ENCODE measurements at places on chromosomes 1 and 21.
A peak's percentile ranks its signal among the peaks of the same experiment; 100 is the strongest.

DNA sequence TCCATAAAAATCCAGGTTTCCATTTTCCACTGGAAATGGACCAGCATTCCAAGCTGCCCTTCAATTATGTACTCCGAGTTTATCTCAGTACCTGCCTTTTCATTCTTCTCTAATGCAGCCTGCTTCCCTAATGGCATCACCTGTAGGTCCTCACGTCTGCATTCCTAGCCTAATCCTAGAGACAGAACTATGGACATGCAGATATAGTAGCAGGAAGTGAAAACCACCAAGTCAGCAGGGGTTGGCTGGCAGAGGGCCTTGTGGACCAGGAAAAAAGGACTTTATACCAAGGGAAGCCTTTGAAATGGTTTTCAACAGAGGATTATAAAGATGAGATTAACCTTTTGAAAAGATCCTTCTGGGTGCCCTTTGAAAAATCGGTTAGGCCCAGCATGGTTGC is 135.7 kb upstream of the L1TD1 start:
- no peak for DNase-seq

DNA sequence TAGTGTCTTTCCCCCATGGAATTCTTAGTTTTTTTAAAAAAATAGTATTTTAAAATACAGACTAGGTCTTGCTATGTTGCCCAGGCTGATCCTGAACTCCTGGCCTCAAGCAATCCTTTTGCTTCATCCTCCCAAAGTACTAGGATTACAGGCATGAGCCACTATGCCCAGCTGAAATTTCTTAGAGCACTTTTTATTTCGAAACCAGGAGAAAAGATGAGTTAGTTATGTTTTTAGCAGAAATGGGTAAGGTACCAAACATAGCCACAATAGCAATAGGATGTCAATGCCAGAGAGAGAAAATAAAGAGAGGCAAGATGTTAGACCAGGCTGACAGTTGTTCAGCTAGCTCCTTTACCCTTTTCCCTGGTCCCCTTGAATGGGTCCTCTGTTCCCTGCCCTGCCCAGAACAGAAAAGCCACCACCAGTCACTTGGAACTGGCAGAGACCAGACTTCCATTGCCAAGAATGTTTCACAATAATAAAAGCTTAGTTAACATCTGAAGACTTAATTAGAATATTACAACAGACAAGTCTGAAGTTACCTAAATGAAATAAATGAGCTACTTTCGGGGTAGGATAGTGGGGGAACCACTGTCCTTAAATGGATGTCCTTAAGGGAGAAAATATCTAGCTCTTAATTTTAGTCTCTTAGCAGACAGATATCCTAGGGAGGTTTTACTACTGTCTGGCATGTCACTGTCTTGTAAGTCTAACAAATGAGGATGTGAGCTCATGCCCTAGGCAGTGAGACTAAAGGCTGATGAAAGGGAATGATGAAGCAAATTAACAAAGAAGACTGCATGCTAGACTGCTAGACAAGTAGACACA is 54.3 kb downstream of the ABL2 start:
- DNase-seq = no peak

- no peak for DNase-seq
Measured at GRCh38 chr1:89831462-89832120, 10.8 kb downstream of the LRRC8D start.

- DNase-seq = no peak
Measured at GRCh38 chr21:15549671-15550070, 180.1 kb upstream of the USP25 start.

GRCh38 chr1:192835116-192835515 is 26.3 kb downstream of the RGS2 start:
- DNase-seq = no peak

DNA sequence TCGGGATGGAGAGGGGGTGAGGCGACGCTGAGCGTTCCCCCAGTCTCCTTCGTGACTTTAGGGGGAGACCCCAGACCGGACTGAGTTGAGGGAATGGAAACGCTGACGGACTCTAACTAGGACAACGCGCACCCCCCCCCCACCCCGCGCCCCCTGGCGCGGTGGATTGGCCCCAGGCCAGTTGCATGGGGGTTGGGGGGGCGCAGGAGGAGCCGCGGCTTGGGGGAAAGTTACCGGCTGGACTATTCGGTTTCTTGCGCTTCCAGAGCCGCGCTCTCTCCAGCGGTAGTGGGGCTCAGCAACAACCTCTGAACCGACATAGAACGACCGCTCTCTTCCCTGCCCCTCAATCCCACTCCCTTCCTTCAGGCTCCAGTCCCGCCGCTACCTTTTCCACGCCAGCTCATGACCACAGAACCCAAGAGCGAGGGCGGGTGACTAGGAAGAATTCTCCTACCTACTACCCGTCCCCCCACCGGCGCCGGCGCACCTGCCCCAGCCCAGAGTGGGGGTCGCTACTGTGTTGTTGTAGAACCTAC is 694 bp downstream of the ZBTB7B start:
- DNase-seq = no peak

GRCh38 chr1:106027871-106028270 is 1028.6 kb upstream of the PRMT6 start:
- no peak for DNase-seq

DNA sequence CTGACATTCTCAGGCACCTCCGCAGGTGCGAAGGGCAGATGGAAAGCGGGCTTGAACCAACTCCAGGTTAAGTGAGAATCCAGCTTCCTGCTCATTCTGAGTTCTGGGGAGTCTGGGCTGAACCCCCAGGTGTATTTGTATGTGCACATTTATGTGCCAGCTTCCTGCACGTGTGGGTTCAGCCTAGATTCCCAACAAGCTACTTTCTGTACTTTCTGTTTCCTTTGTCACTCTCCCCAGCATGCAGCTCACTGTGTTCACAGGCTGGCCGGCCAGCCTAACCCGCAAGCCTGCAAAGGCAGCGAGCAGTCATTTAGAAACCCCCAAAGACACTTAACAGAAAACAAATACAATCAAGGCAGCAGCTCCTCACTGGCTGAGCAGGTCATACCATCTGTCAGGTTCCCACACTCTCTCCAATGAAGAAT is 1.3 kb upstream of the IL19 start:
- DNase-seq = peak; percentile 23

GRCh38 chr1:155761736-155762405 is 73.0 kb downstream of the DAP3 start:
- DNase-seq = no peak

- no peak for DNase-seq
Measured at GRCh38 chr1:77825131-77825709, 45.8 kb downstream of the MIGA1 start.

- DNase-seq = no peak
Measured at GRCh38 chr1:104358621-104359020, 608.9 kb downstream of the AMY1C start.

DNA sequence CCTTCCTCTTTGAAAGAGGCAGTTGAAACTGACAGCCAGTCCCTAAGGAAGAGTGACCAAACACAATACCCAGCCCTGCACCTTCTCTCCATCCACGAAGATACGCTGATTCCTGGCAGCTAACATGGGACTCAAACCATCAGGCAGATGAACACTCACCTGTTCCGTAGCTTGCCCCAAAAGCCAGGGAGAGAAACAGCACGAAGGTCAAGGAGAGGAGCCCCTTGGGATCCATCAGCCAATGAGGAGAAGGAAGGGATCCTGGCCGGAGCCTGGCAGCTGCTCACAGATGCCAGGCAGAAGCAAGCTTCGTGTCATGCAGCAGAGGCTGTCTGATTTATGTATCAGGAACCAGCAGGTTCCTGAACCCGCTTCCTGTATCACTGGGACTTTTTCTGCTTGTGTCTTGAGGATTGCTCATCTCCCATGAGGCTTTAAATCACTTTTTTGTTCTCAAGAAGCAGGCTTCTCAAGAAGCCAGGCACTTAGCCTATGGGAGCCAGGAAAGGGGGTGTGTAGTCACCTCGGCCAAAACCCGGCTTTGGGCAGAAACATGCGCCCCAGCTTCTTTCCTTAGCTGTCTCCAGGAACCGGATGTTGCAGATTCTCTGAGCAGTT is at the start of gene SLAMF1:
SLAMF1 (minus strand) TSS at position 334 of the 618 bp plus-strand sequence; CDS start at position 235, 99 bp downstream.
- DNase-seq = no peak

GRCh38 chr1:184050636-184051035 is 894 bp upstream of the TSEN15 start:
- no peak for DNase-seq

- DNase-seq = no peak
Measured at GRCh38 chr1:31361607-31362006, 11.3 kb downstream of the FABP3 start.

GRCh38 chr1:40039757-40040510 is 595 bp upstream of the CAP1 start:
- peak; percentile 53 for DNase-seq

DNA sequence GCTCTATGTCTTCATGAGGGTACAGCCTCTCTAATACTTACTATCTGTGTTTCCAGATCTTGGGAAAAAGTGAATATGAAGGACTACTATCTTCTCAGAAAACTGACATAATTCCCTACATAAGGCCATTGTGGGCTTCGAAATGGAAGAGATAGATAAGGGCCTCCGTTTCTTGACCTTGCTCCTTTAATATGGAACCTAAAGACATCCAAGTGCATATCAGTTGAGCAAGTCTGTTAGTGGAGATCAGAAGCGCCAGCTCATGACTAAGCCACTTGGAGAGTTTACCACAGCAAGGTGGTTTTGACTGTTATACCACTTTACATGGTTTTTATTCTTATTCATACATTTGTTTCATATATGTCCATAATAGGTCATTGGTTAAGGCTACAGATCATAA is 35.3 kb upstream of the FCER1A start:
- no peak for DNase-seq

- no peak for DNase-seq
Measured at GRCh38 chr1:206059355-206059915, 6.5 kb downstream of the RHEX start.

GRCh38 chr1:234871710-234872271 is 256.8 kb downstream of the TOMM20 start:
- DNase-seq = no peak

GRCh38 chr1:54409156-54410142 is 3.3 kb upstream of the SSBP3 start:
- no peak for DNase-seq

- DNase-seq = no peak
Measured at GRCh38 chr1:53568540-53568939, 109.3 kb downstream of the DMRTB1 start.

DNA sequence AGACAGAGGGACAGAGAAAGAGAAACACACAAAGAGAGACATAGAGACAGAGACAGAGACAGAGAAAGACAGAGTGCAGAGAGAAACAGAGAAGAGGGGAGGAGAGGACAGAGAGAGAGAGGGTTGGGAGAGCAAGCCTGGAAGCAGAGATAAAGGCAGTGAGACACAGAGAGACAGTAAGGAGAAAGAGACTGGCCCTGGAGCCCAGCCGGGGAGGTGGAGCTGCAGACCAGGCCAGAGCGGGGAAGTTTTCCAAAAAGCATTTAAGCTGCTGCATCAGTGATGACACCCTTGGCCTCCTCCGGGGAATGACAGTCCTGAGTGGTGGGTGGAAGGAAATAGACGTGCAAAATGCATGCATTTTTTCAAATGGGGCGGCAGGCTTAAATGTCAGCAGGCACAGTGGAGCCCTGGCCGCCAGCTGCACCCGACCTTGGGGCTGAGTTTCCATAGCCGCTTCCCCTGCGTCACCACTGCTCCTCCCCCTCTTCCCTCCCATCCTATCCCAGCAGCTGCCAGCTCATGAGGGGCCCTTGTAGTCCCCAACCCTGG is 95.4 kb upstream of the KLHDC7A start:
- no peak for DNase-seq

DNA sequence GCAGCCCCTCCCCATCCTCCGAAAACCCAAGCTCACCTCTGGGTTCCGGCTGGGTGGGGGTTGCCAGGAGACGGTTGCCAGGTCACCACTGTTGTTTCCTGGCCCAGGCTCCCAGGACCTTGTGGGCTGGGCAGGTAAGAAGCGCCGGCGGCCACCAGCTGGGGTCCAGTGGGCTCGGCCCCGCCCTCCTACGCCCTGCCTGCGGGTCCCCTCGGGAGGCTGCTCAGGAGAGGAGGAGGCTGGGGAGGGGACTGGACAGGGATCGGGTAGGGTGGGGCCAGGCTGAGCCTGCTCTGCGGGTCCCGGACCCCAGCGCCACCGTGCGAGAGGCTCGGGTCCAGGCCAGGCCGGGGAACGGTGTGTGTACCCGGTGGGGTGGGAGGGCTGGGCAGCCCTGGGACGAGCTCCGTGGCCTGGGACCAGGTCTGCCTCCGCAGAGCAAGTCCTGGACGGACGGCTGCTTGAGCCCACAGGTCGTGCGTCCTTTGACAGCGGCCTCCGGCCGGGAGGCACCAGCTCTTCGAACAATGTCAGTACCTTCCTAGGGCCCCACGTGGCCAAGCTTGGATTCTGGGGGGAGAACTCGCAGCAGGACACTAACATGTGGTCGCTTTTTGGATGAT is at the start of gene TTLL10:
TTLL10 (plus strand) TSS at position 88 of the 623 bp plus-strand sequence. CDS start 5,336 bp downstream, outside the sequence.
- peak; percentile 42 for DNase-seq

- DNase-seq = no peak
Measured at GRCh38 chr1:244224487-244225430, 173.7 kb downstream of the ZBTB18 start.

DNA sequence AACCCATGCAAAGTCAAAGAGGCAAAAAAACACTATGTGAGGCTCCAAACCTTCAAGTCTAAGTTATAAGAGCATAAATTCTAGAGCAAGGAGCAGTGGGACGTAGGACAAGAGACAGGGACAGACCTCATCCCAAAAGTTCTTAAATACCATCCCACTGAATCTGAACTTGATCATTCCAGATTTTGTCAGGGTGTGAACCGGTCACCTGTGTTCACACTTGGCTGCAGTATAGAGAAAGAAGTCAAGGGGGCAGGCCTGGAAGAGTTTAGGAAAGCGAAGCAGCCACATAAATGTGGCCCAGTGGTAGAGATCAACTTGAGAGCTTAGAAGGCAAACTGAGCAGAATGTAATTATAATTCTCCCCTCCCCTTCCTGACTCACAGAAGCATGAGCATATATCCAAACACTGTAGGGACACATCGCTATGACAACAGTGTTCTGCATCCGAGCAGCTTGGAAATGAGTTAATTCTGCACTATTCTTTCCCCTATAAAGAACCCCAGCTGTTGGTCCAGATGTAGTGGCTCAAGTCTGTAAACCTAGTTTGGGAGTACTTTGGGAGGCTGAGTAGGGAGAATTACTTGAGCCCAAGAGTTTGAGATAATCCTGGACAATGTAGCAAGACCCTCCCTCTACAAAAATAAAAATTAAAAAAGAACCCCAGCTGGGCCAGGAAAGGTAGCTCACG is 2.7 kb downstream of the AKR7A2 start:
- no peak for DNase-seq

- peak; percentile 85 for DNase-seq
Measured at GRCh38 chr1:151611832-151612500, at the start of gene SNX27. Gene SNX27, plus strand, starts transcription at chr1:151612050. Its CDS starts 152 bp downstream, at chr1:151612202.

- no peak for DNase-seq
Measured at GRCh38 chr1:47590523-47591225, 152.8 kb downstream of the FOXD2 start.

- DNase-seq = no peak
Measured at GRCh38 chr1:94322696-94323095, 85.3 kb upstream of the ARHGAP29 start.

Measured in activated CD4-positive, alpha-beta T cell treated with anti-CD3 and anti-CD28 coated beads, Interleukin-2, amount 50 U/mL, for 1 hour (primary cell).